Thoracic aorta endothelial cell (primary cell): ENCODE measurements at places on chromosomes 6 and 20. TPM values are rescaled to one million over a fixed set of nuclear protein-coding genes. Genes with fewer than 3 reads are reported as not detected.

Gene ACSS1
- total RNA-seq = 7.5 and 9.8 TPM in 2 replicates

Gene MOG
- not detected in 2 replicates for total RNA-seq

Gene TP53INP2
- 6.5 and 8.6 TPM in 2 replicates for total RNA-seq

Gene METTL24
- not detected in 2 replicates for total RNA-seq

Gene SLC22A2
- not detected in 2 replicates for total RNA-seq

Gene LPIN3
- total RNA-seq = 3.5 and 5.2 TPM in 2 replicates

Gene SPATA25
- 0.79 and 1.2 TPM in 2 replicates for total RNA-seq

Gene KCNG1
- 0.40 and 1.5 TPM in 2 replicates for total RNA-seq

Gene PRDM13
- not detected in 2 replicates for total RNA-seq

Gene SASH1
- 132 and 183 TPM in 2 replicates for total RNA-seq

Gene GABRR1
- not detected in 2 replicates for total RNA-seq

Gene LPA
- not detected in 2 replicates for total RNA-seq

Gene OR2B6
- not detected in 2 replicates for total RNA-seq

Gene NANP
- 12.8 and 12.9 TPM in 2 replicates for total RNA-seq

Gene C20orf204
- 2.1 and 3.3 TPM in 2 replicates for total RNA-seq

Gene RIPOR3
- not detected in 2 replicates for total RNA-seq

Gene PDYN
- total RNA-seq = not detected in 2 replicates

Gene IMPG1
- total RNA-seq = not detected in 2 replicates

Gene SLC2A4RG
- 21.8 and 25.8 TPM in 2 replicates for total RNA-seq

Gene CRISP3
- not detected in 2 replicates for total RNA-seq
